Stimulated activated CD8-positive, alpha-beta memory T cell treated with anti-CD3 and anti-CD28 coated beads, Interleukin-7, amount 100 ng/mL, for 48 hours (primary cell): ENCODE measurements at places on chromosomes 2 and 18.

- no peak for DNase-seq
Observed at GRCh38 chr2:94759211-94759610, 112.0 kb upstream of the TEKT4 start.

GRCh38 chr18:38307914-38308313, 742.3 kb upstream of the CELF4 start:
- DNase-seq = no peak

GRCh38 chr2:204449977-204450376, 95.3 kb upstream of the PARD3B start:
- no peak for DNase-seq

DNA sequence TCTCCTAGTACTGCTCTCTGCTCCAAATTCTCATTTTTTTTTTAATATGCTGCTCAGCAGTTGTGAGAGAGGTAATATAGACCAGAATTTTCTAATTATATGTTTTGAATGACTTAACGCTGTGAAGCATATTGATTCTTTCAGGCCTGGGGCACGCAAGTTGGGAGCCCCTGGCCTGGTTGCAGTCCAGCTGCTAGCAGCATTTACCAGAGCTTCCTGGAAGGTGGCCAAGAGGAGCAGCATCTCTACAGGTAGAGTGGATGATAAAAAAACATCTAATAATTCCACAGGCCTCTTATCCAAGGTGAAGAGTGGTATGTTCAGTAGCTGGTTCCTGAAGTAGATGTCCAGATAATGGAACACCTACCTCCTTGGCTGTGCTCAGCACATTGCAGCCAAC, 7.3 kb upstream of the UGP2 start:
- no peak for DNase-seq

DNA sequence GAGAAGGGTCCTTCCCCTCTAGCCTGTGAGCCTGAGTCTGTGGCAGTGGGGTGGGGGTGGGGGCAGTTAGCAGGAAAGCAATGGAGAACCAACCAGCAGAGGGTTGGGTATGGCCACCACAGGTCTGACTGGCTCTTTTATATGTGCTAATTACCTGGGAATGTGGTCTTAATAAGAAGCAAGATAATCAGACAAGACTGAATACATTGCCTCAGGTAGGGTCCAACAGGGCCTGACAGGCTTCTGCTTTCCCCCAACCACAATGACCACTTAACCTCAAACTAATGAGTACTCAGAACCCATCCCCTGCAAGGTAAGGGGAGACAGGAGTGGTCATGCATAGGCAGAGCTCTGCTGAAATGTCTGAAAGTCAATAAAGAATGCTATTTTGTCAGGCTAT, 39.2 kb upstream of the GALNT1 start:
- no peak for DNase-seq

DNA sequence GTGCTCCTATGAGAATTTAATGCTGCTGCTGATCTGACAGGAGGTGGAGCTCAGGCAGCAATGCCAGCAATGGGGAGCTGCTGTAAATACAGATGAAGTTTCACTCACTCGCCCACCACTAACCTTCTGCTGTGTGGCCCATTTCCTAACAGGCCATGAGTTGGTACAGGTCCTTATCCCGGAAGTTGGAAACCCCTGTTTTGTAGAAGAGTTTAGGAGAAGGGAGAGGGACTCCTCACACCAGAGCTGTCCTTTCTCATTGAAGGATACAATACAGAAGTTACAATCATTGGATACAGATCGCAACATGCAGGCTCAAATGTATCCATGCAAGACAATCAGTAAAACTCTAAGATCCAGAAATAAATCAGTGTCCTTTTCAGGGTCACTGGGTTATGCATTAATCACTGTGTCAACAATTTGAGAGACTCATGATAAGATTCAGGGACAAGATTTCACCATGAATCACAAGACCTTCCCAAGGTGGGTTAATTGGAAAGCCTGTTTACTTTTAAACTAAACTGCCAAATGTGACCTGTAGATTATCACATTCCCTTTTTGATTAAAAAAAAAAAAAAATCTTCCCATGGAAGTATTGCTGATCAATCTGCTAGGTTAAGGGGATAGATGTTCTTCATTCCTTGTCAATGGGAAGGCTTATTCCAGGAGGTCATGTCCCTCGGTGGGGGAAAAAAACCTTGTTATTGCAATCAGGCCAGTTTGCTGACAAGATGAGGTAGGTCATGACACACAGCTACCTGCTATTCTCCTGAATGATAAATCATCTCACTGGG, 97.2 kb downstream of the SP100 start:
- no peak for DNase-seq

DNA sequence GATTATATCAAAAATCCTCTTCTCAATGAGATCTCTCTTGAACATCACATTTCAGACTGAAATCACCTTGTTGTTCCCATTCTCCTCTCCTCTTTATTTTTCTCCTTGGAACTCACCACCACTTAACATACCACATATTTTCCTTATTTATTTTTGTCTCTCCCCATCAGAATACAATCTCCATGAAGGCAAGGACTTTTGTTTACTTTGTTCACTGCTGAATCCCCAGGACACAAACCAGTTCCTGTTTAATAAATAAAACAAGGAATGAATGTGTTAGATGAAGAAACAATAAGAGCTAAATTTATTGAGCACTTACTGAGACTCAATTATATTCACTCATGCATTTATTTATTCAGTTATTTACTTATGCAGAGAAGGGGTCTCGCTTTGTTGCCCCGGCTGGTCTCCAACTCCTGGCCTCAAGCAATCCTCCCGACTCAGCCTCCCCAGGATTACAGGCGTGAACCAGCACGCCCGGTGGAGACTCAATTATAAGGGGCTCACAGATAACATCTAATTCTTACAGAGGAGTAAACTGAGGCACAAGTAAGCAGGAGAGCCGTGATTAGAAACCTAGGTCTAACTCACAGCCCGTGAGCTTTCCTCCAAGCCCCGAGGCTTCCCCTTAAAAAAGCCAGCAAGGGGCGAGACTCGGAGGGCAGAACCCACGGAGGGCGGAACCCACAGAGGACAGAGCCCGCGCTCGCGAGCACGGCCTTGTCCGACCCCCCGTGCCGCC, 616 bp upstream of the TAF1B start:
- DNase-seq = no peak

GRCh38 chr2:178827739-178828485, 20.7 kb upstream of the TTN start:
- no peak for DNase-seq

DNA sequence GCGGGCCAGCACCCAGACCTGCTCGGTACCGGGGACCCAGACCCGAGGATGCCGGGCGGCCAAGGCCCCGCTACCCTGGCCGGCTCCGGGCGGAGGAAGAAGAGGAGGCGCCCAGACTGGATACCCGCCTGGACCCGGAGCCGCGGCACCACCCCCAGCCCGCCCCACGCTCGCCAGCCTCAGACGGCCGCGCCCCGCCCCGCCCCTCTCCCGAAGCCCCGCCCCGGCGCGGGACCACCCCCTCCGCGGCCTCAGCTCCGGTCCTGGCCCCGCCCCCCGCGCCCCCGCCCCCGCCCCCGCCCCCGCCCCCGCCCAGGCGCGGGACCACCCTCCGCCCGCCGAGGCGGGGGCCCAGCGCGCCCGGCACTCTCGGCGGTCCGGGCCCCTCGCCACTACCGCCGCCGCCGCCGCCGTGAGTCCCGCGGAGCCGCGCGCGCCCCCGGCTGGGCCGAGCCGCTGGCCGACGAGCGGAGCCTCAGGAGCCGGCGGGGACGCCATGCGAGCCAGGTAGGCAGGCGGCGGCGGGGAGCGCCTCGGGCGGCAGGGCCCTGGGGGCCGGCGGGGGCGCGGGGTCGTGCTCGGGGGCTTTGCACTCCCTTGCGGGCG, at the start of gene SH3BP4:
Gene SH3BP4 (plus strand): TSS at position 354 of the 606 bp plus-strand sequence. CDS start 82,986 bp downstream, outside the sequence.
- no peak for DNase-seq

DNA sequence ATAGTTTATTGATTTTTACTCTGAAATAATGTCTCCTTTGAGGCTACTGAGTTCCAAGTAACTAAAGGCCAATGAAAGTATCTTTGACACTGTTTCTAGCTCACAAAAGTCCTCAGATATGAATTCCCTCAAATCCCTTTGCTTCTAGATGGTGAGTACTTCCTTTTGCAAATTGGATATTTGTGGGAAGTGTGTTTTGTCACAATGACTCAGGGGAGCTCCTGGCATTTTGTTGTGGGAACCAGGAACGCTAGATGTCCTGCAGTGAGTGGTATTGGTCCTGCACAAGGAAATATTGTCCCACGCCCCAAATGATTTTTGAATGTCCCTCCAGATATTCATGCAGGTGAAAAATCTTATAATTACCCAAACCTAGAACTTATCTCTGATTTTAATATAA, 24.3 kb downstream of the TACR1 start:
- no peak for DNase-seq

DNA sequence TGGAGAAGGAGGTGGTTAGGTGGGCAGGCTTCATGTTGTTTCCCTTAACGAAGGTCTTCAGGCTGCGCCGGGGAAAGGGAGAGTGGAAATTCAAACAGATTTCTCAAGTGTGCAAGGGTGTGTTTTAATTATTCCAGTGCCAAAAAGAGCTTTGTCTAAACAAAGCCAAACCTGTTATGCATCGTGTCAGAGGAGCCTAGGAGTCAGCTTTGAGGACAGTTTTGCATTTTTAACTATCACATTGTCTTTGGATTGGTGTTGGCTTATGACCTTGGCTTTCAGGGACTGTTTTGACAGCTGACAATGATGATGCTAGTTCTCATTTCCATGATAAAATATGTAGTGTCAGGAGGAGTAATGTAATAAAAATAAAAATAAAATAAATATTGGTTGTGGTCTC, 144.8 kb downstream of the LDLRAD4 start:
- no peak for DNase-seq

- no peak for DNase-seq
Observed at GRCh38 chr2:174694196-174694878, 69.9 kb downstream of the CHRNA1 start.

DNA sequence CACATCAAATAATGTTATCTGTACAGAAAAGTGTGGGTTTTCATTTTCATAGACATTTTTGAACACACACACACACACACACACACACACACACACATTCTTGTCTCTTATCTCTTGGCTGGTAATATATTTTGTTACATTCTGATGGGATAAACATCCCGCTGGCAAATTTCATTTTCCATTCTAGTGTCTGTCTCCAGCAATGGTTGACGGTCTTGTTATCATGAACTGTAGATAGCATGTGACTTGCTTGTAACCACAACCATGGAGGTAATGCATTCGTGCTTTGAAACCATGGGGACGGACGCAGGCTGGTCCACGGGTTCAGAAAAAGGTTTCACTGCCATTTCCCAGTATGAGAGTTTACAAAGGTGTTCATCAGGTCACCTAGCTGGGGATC, 156.4 kb downstream of the PPP1R1C start:
- DNase-seq = no peak

DNA sequence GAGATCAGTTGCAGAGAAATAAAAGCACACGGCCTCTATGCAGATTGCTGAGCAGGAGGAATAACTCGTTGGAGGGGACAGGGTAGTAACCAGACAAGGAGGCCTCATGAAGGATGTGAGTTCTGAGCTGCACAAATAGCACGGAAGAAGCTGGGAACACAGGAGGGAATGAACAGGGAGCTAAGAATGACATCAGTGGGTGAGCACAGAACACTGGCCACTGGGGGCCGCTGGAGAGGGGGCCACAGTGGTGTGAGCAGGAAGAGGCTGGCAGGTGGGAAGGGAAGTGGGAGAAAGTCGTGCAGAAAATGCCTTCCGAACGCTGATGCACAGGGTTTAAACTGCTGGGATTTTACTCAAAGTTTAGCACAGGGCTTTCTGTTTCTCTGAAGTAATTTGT, 61.0 kb downstream of the ZAP70 start:
- no peak for DNase-seq

DNA sequence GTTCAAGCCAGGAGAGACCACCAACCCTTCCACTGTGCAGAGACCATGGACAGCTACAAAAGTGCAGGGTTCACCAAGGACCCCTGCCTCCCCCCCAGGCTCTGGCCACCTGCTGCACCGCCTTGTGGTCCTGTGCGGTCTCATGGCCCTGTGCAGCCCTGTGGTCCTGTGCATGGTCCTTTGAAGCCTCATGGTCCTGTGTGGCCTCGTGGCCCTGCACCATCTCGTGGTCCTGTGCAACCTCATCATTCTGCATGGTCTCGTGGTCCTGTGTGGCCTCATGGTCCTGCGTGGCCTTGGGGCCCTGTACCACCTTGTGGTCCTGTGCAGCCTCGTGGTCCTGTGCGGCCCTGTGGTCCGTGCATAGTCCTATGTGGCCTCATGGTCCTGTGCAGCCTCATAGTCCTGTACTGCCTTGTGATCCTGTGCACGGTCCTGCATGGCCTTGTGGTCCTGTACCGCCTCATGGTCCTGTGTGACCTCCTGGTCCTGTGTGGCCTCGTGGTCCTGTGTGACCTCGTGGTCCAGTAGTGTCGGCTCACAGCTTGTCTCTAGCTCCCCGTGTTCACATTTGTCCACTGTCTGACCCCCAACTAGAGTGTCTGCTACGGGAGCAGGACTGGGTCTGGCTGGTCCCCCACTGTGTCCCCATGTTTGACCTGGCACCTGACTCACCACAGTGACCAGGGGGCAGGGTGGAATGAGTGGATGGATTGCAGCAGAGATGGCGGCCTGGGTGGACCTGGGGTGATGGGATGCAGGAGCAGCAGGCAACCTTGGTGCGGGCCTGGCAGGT, 20.0 kb upstream of the OTOS start:
- DNase-seq = no peak

GRCh38 chr2:25184254-25184653, 15.9 kb upstream of the POMC start:
- DNase-seq = no peak

DNA sequence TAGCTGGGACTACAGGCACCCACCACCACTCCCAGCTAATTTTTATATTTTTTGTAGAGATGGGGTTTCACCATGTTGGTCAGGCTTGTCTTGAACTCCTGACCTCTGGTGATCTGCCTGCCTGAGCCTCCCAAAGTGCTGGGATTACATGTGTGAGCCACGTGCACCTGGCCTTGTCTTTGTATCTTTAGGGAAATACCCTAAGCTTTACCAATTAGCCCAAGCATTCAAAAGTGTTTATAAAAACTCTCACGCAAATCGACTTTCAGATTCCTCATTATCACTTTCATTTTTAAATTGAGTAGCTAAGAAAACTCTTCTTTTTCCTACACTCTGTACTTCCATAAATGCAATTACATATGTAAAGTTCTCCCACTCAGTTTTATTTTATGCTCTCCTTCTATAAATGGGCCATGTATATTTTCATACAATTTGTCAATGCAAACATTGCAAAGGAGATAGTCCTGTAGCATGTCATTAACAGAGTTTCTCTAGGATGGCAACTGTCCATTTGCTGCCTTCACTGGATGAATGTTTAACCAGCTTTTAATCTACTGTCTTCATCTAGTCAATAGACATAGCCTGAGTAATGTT, 326.2 kb upstream of the LRATD1 start:
- DNase-seq = no peak

- no peak for DNase-seq
Observed at GRCh38 chr2:18062892-18063291, 184.4 kb downstream of the KCNS3 start.

- no peak for DNase-seq
Observed at GRCh38 chr18:5463390-5463789, 80.4 kb downstream of the EPB41L3 start.

GRCh38 chr18:6248017-6248416, 166.7 kb downstream of the L3MBTL4 start:
- DNase-seq = no peak
